Activated gamma-delta T cell treated with anti-CD3 and anti-CD28 coated beads, Interleukin-2, amount 50 U/mL, for 16 hours (primary cell): ENCODE measurements at places on chromosomes 6 and 20.

GRCh38 chr20:38730989-38731737 lies 6.9 kb downstream of the SLC32A1 start:
- peak; percentile 62 for DNase-seq

DNA sequence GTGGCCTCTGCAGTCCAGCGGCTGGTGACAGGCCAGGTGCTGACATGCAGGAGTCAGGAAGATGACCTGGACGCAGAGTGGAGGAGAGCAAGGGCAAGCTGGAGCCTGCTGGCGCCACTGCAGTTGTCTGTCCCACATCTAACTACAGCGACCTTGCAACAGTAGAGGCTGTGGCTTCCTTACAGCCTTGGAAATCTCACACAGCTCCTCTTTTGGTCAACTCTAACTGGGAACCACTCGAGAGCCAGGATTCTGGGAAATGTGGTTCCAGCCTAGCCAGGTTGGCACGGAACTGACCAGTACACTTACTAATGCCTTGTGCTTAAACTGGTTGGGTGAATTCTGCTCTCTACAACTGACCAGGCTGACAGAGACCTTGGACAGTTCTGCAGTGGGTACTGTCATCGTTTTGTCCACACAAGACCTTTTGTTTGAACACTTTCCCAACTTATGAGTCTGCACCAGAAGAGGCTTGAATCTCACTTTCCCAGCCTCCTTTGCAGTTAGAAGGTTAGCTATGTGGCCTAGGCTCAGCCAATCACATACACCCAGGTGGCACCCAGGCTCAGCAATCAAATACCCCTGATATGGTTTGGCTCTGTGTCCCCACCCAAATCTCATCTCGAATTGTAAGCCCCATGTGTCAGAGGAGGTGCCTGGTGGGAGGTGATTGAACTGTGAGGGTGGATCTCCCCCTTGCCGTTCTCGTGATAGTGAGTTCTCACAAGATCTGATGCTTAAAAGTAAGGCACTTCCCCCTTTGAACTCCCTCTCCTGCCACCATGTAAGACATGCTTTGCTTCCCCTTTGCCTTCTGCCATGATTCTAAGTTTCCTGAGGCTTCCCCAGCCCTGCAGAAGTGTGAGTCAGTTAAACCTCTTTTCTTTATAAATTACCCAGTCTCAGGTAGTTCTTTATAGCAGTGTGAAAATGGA lies 153.5 kb downstream of the ZMYND8 start:
- DNase-seq = no peak

- DNase-seq = no peak
These were observed 36.5 kb upstream of the HLA-G start for GRCh38 chr6:29791162-29791561.

GRCh38 chr6:50663806-50664205 lies 49.5 kb upstream of the TFAP2D start:
- DNase-seq = no peak

- no peak for DNase-seq
These were observed 5.1 kb downstream of the SOX4 start for GRCh38 chr6:21598674-21599023.

DNA sequence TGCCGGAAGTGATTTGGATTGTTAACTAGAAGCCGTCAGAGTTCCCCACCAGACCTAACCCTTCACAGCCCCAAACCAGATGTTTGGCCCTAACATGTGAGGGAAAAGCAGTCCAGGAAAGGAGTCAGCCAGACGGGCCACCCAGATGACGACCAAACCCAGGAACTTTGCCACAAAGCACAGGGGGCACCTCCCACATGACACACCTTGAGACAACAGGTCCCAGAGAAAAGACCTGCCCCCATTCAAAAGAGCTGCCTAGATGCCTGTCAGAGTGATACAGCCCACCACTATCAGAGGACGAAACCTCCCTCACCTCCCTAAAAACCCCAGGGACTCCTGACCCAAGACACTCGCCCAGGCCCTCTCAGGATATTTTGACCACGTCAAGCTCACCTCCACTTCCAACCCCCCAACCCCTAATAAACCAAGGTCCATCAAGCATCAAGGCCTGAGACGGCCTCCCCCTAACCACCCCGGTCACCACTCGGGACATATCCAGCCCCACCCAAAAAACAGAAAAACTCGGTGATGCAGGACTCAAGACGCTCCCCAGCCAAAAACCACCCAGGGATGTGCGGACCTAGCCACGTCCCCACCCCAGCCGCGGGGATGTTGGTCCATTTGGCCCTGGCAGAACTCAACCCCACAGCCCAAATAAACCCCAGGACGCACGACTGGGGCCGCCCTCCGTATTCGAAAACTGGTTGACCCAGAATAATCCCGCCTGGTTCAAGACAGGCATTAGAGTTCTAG lies 662 bp downstream of the ZNF343 start:
- DNase-seq = no peak

GRCh38 chr20:46063151-46063550 lies 26.6 kb downstream of the NCOA5 start:
- no peak for DNase-seq

- no peak for DNase-seq
These were observed 575.7 kb upstream of the MARCKS start for GRCh38 chr6:113281431-113281830.

DNA sequence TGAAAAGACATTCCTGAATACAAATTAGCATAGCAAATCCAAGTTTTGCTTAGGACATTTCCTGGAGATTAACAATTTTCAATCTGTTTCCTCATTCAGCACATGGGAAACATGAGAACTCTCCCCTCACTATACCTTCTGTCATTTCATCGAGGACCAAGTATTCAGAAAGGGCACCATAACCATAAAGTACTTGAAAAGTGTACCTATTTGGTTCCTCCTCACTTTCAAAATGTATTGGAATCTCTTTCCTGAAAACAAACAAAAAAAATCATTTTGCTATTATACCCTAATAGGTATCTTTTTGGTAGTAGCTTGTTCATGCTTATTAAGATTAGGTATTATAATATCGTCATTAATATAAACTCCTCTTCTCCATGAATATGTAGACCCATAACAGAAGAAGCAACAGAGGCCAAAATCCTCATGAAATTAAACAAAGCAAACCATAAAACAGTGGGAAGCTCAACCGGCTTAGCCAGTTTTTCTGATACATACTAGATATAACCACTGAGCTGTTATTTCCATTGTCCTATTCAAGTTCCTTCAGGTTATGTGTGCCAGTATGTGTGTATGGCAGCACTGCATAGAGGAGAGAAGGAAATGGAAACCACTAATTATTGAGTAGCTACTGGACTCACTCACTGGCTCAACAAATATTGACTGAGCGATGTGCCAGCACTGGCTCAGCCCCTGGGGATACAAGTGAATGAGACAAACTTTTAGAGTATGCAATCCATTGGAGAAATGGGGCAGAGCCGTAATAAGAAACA lies 274.0 kb downstream of the MAFB start:
- no peak for DNase-seq

DNA sequence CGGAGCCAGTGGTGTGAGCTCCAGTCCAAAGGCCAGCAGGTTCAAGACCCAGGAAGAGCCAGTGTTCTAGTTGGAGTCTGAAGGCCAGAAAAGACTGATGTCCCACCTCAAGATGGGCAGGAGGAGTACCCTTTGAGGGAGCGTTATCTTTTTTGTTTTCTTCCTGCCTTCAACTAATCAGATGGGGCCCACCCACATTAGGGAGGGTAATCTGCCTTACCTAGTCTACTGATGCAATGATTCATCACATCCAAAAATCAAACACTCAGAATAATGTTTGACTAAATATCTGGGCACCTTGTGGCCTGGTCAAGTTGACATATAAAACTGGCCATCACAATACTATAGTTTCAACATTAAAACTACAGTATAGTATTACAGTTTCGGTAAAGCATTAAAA lies 19.7 kb downstream of the ZKSCAN3 start:
- no peak for DNase-seq

DNA sequence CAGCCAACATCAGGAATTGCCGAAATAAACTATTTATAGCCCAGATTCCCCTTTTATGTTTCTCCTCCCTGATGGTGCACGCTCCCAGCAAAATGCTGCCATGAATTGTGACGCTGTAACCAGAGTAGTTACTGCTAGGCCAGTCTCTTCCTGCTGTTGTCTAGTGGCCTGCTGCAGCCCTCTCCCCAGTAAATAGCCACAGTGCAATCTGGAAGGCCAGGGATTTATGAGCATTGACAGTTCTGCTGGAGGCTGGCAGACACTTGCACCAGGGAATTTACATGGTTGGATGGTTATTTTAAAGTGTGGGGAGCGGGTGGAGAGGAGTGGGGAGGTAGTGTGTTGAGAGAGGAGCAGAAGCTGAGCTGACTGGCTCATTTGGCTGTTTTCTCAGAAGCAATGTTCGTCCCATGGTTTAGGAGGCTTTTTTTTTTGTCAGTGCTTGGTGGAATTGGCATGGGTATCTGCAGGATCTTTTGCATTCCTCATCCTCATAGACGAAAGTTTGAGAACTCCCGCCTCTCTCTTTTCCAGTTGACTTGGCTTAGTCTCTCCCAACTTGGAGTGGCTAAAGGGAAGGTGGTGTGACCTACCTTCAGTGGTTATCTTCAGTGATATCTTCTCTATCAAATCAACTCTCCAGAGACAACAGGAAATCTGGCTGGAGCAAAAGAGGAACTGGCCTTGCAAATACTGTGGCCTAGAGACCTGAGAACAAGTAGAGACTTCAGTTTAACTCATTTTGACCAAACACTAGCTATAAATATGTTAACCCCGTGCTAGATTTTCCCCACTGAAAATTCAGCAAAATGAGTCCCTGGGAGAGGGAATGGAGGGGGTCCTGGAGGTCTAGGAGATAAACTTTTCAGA lies 99.3 kb upstream of the VSTM2L start:
- no peak for DNase-seq

DNA sequence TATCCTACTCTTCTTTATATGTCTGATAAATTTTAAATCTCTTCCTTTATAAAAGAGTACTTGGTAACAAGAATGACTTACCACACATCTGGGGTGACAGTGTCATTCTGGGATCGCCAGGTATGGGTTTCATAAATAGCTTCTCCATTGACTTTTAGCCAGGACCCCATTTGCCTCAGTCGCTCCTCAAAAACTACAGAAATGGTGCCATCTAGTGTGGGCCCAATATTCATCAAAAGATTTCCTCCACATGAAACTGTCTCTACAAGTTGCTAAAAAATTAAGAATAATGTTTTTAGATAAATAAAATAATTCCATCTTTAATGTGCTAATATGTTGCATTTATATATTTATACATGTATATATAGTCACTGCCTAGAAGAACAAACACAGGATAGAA lies 9.7 kb downstream of the FUCA2 start:
- DNase-seq = no peak

GRCh38 chr20:21534453-21534852 lies 20.6 kb upstream of the NKX2-2 start:
- DNase-seq = no peak

DNA sequence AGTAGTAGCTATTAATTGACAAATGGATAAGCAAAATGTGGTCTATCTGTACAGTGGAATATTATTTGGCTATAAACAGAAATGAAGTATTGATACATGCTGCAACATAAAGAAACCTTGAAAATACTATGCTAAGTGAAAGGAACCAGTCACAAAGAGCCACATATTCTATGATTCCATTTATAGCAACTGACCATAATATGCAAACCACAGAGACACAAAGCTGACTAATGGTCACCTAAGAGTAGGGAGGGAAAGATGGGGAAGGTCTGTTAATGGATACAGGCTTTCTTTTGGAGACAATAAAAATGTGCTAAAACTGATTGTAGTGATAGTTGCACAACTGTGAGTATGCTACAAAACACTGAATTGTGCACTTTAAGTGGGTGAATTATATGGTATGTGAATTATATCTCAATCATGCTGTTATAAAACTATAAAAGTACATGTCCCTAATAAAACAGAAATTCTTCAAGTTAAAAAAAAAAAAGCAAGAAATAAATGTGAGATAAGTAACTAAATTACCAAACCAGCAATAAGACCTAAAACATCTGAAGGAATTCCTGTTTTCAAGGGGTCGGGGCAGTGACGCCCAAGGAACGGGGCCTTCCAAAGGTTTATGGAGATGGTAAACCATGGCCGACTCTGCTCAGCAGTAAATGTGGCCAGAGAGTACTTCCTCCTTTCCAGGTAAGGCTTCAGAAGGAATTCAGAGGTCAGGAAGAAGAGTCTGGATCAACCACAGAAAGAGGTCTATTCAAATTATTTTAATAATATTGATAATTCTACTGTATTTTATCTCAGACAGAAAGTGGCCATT lies 75.4 kb downstream of the ARHGAP18 start:
- no peak for DNase-seq

DNA sequence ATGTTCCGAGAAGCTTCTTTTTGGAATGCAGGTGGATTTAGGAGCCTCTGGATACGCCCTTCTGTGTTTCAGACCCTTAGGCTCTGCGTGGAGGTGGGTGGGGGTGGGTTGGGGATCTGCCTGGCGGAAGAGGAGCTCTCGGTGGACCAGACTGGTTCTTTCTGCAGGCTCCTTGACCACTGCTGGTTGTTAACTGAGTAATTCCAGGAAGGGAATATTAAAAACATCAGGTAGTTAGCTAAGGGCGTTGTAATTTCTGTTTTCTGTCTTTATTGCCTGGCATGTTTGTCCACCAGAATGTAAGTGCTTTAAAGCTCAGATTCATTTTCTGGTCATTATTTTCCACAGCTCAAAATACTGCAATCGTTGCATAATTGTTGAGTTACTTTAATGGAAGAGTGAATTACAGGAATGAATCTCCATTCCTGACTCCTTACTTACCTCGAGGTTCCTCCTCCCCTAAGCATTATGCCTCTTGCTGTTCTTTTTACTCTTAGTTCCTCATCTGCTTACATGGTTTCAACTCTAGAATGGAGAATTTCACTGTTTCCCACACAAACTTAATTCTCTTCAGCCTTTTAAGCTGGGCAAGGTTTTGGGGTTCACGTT lies 5.9 kb downstream of the CDYL start:
- no peak for DNase-seq

GRCh38 chr6:169014211-169015197 lies 239.1 kb downstream of the THBS2 start:
- DNase-seq = no peak

DNA sequence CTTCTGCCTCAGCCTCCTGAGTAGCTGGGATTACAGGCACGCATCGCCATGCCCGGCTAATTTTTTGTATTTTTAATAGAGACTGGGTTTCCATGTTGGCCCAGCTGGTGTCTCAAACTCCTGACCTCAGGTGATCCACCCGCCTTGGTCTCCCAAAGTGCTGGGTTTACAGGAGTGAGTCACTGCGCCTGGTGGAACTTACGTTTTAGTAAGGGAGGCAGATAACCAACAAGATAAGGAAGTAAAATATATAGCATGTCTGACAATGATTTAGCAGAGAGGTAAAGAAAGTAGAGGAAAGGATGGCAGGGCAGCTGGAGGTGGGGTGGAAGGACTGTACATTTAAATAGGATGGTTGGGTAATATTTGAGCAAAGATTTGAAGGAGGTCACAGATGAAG lies 12.8 kb upstream of the MYMX start:
- no peak for DNase-seq
